ENCODE measurements at places on chromosomes 7 and 10. TPM values are rescaled to one million over a fixed set of nuclear protein-coding genes. Genes with fewer than 3 reads are reported as not detected.
A peak's percentile ranks its signal among the peaks of the same experiment; 100 is the strongest.

The PNPLA8 gene
- total RNA-seq: 17.2 TPM

DNA sequence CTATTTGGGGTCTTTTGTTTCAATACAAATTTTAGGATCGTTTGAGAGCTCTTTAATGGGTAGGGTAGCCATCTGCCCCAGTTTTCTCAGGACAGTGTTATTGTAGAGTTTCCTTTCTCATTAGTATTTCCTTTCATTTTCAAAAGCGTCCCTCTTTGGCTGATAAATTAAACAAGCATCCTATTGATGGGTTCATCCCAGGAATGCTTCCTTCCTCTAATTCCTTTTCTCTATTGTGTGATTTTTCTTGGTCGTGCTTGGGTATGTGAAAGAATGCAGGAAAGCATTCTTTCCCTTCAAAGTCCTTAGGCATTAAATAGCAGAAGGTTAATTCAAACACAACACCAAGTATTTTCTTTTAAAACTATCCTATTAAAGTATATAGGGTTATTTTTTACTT, 14.0 kb downstream of the SLC13A1 start:
- DNase-seq: no peak

DNA sequence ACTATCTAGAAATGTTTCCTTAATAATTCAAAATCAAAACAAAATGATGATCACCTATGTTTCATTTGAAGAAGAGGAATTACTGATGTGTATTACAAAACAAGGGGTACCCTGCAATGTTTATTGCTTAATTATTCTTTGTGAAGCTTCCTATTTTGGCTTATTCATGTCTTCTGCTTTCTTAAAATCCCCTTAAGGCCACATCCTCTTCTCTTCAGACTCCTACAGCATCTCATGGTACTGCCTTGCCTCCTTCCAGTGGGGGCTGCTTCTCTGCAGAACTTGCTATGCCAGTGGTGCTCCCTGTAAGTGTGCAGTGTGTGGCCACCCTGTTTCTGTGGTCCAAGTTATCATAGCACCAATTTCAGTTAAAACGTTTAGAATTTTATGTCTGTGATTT, 35.0 kb downstream of the CCDC146 start:
- DNase-seq: peak; percentile 70

GRCh38 chr10:34104829-34105572, 710.1 kb downstream of the PARD3 start:
- no peak for DNase-seq

DNA sequence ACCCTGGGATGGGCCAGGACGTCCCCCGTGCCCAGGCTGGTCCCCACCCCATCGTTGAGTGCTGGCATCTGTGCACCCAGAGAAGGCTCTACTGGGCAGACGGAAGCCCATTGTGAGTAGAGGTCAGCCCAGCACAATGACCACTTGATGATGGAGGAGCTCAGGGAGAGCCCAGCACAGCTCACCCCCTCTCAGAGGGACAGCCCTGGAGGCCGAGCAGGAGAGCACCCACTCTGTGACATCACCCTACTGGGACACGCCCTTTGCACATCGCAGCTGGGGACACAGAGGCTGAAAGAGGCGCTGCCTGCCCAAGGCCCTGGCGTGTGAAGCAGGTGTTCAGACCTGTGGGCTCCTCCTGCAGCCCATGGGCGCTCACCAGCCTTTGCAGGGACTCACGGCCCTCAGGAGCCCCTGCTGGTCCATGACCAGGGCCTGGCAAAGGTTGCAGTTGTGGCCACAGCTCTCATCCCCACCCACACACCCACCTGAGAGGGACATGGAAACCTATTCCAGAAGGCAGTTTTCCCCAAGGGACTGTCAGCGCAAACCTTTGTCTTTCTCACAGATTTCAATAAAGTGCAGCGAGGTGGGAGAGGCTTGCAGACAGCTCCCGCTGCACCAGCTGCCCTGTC, 67.2 kb upstream of the PPP2R2D start:
- no peak for DNase-seq

- DNase-seq: no peak
Measured at GRCh38 chr7:55066524-55066923, 47.7 kb downstream of the EGFR start.

DNA sequence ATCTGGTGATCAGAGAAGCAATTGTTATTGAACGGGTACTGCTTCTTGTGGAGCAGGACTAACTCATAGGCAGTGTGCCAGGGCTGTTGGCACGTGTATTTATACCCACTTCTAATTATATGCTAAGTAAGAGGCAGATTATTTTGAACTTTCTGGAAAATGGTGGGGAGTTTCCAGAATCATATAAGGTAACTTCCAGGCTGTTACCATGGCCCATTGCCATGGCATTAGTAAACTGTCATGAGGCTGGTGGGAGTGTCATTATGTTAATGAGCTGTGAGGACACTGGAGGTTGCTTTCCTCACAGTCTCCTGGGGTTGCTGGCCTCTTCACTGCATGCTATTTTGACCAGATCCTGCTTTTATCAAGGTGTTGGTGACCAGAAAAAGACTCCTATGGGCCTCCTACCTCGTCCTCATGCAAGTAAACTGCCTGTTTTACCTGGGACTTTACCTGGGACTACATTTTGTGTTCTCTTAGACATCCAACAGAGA, 122.6 kb downstream of the KCND2 start:
- no peak for DNase-seq

GRCh38 chr10:3622427-3622826, 162.6 kb downstream of the KLF6 start:
- peak; percentile 66 for DNase-seq

The LRIT1 gene
- not detected for total RNA-seq

The ATP6V0A4 gene
- not detected for total RNA-seq

GRCh38 chr7:99997545-99998137, 17.8 kb upstream of the ZKSCAN1 start:
- DNase-seq: peak; percentile 92

DNA sequence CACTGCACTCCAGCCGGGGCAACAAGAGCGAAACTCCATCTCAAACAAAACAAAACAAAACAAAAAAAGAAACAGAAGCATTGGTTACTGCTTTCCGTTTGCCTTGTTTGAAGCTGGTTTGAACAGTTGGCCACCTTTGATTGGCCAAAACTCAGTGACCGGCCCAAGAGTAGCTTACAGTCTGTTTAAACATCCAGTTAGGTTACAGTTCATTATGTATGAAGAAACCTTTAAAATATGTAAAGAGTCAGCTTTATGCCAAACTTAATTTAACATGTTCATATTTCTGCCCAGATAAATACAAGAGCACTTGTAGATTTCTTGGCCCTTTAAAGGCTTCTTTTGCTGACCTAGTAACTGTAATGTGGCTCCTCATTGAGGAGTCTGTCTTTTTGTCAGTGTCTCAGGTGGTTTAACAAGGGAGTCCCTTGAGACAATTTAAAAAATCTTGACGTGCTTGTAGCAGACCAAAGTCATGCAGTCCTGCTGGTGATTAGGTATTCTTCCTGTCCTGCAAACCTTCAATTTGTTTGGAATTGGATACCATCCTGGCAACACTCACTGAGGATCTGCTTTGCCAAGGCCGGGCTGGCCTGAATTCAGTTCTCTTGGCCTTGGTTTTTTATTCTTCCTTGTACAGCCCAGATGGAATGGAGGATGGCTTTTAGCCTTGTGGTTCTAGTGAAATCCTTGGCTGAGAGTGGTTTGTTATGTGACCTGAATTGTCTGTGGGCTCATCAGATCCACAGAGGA, 128.9 kb downstream of the PLXDC2 start:
- DNase-seq: no peak

GRCh38 chr10:126380352-126381076, 7.8 kb downstream of the ADAM12 start:
- no peak for DNase-seq

The ERVW-1 gene
- total RNA-seq: not detected

The CALN1 gene
- not detected for total RNA-seq

GRCh38 chr7:86953219-86953618, 106.2 kb downstream of the ELAPOR2 start:
- DNase-seq: no peak

- no peak for DNase-seq
Measured at GRCh38 chr7:30246392-30246791, 38.0 kb upstream of the ZNRF2 start.

DNA sequence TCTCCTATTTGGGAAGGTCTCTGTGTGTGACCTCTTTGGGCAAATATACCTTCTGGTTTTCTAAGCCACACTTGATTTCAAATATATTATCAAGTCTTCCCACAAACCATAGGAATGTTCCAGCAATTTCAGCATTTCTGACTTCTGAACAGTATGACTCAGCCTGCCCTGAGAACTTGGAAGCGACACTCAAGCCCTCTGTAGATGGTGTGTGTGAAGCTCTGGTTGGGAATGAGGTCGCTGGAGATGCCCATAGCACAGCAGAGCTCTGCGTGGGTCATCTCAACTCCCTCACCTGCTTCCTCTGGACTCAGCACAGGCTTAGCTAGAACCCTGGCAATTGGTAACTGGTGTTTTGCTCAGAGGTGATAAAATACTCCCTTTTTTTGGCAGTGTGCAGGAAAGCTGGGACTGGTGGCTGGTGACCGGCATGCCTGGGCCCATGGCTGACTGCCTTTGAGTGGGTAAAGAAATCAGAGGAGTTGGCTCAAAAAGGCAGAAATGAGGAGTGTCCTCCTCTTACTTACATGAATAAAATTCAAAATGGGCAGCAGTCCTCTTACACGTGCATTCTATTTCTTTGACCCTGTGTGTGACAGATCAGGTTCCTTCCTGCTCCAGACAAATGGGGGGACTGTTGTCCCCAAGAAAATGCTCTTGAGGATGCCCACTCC, 87.5 kb upstream of the NRP1 start:
- no peak for DNase-seq

- DNase-seq: no peak
Measured at GRCh38 chr10:61973169-61973568, 71.7 kb downstream of the ARID5B start.

- no peak for DNase-seq
Measured at GRCh38 chr10:86261470-86261869, 105.1 kb downstream of the GRID1 start.

The GSDME gene
- total RNA-seq: 9.6 TPM
